ENCODE measurements at places on chromosomes 1 and 21.

GRCh38 chr1:98005326-98006010 lies 84.6 kb upstream of the DPYD start:
- DNase-seq: no peak
- no peak overlapping the region for H3K4me3 ChIP-seq
- H3K4me1 ChIP-seq: no peaks in the 10 kb centered on the region

- no peak overlapping the region for H3K4me3 ChIP-seq
- H3K4me1 ChIP-seq: peaks cover 6% of the 10 kb centered on the region
- H3K36me3 ChIP-seq: no peaks in the 10 kb centered on the region
- H3K27me3 ChIP-seq: no peaks in the 10 kb centered on the region
- no peak for DNase-seq
- no peak overlapping the region for H3K27ac ChIP-seq
Measured at GRCh38 chr1:164664127-164664526, 105.1 kb downstream of the PBX1 start.

GRCh38 chr1:182515556-182515955 lies 65.6 kb downstream of the RGSL1 start:
- no peaks in the 10 kb centered on the region for H3K27me3 ChIP-seq
- H3K4me3 ChIP-seq: no peak overlapping the region
- peaks cover 2% of the 10 kb centered on the region for H3K36me3 ChIP-seq
- no peaks in the 10 kb centered on the region for H3K4me1 ChIP-seq
- H3K27ac ChIP-seq: no peak overlapping the region

DNA sequence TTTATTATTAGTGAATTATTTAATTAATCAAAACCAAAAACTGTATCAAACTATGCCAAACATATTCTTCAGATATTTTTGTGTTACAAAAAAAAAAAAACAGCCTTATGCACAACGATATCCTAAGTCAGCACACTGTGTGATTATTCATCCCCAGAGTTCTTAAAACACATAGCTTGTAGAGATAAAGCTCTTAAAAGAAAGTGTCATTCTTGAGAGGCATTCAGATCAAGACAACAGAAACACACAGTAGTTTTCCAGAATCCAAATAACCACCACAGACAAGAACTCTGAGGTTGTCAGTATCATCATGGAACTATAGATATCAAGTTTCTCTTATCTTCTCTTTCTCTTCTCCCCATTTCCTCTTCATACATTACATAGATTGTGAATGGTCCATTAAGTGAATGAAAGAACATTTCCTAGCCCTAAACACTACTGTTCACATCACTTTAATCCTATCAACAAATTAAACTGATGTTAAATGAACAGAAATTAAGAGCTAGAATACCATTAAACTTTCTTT lies 13.5 kb downstream of the ZZZ3 start:
- peaks cover 2% of the 10 kb centered on the region for H3K36me3 ChIP-seq
- no peak overlapping the region for H3K27ac ChIP-seq
- H3K4me1 ChIP-seq: peaks cover 57% of the 10 kb centered on the region
- H3K4me3 ChIP-seq: no peak overlapping the region
- no peaks in the 10 kb centered on the region for H3K27me3 ChIP-seq

DNA sequence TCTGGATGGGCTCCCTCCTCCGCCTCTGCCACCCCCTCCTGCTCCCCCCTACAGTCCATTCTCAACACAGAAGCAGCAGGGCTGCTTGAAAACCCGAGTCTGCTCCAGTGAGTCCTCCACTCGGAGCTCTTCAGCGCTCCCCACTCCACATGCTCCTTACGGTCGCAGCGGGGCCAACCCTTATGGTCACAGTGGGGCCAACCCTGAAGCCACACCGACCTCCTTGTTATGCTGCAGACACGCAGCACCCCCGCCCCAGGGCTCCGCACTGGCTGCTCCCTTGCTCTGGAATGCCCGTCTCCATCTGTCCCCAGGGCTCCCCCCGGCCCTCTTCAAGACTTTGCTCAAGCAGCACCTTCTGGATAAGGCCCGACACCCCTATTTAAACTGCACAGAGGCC lies 22.6 kb downstream of the GPR157 start:
- DNase-seq: no peak
- no peaks in the 10 kb centered on the region for H3K27me3 ChIP-seq
- peak overlapping the region; percentile 14 for H3K27ac ChIP-seq
- no peak overlapping the region for H3K4me3 ChIP-seq

- H3K27me3 ChIP-seq: no peaks in the 10 kb centered on the region
- H3K36me3 ChIP-seq: peaks cover 2% of the 10 kb centered on the region
- DNase-seq: no peak
- no peak overlapping the region for H3K4me3 ChIP-seq
Measured at GRCh38 chr21:15472108-15473040, 257.4 kb upstream of the USP25 start.

- H3K27ac ChIP-seq: peak overlapping the region; percentile 73
- H3K4me1 ChIP-seq: peaks cover 7% of the 10 kb centered on the region
- H3K4me3 ChIP-seq: no peak overlapping the region
- no peaks in the 10 kb centered on the region for H3K27me3 ChIP-seq
Measured at GRCh38 chr1:41020654-41021053, 871 bp downstream of the SLFNL1 start.

- H3K27ac ChIP-seq: no peak overlapping the region
- H3K4me3 ChIP-seq: no peak overlapping the region
- DNase-seq: no peak
- no peaks in the 10 kb centered on the region for H3K36me3 ChIP-seq
- H3K27me3 ChIP-seq: peaks cover 12% of the 10 kb centered on the region
- H3K4me1 ChIP-seq: no peaks in the 10 kb centered on the region
Measured at GRCh38 chr1:162696286-162696862, 64.1 kb downstream of the DDR2 start.

- H3K4me3 ChIP-seq: peak overlapping the region; percentile 11
- H3K27me3 ChIP-seq: no peaks in the 10 kb centered on the region
- H3K4me1 ChIP-seq: peaks cover 33% of the 10 kb centered on the region
- peak overlapping the region; percentile 84 for H3K27ac ChIP-seq
Measured at GRCh38 chr1:66271216-66271903, 262.6 kb upstream of the SGIP1 start.

DNA sequence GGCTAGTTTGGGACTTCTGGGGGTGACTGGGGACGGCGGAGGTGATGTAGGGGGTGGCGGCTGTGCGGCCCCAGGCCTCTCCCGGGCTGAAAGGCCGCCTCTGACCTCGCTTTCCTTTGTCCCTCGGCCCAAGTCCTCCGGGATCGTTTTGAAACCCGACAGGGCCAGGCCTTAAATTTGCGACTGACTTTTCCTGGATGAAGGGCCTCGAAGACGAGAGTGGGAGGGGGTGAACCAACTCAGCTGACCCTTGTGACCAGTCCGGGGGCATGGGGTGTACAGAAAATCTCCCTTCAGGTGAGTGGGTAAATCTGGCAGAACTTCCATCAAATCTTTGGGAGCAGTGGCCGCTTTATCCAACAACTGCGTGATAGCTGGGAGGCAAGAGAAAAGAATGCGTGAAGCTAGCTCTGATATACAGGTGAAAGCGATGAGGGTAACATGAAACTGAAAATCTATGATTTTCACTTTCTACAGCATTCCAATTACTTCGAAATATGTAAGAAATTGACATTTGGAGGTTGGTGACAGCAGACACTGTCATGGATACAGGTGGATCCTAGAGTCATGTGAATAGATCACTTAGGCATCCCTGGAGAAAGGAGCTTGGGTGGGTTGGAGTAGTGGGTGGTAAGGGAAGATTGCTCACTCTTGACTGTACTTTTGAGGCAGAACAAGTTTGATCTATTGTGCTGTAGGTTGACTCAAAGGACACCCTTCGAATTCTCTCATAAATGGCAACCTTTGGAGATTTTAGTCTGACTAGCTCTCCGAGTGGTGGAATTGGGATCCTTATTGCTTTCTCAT lies 885 bp downstream of the AHCYL1 start:
- H3K4me3 ChIP-seq: peak overlapping the region; percentile 100
- peaks cover 3% of the 10 kb centered on the region for H3K36me3 ChIP-seq
- no peaks in the 10 kb centered on the region for H3K27me3 ChIP-seq
- peak overlapping the region; percentile 99 for H3K27ac ChIP-seq

DNA sequence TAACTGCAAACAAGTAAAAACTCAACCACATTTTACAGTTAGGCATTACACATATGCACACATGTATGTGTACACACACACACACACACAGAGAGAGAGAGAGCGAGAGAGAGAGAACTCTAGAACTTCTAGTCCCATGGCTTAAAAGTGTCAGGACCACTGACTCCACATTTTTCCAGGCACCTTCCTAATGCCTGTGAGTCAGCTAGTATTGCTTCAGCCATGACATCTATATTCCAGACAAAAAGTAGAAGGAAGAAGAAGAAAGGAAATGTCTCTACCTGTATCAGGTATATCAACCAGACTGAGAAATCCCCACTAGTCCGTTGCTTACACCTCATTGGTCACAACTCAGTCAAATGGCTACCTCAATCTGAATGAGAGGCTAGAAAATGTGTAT lies 31.9 kb upstream of the TACSTD2 start:
- DNase-seq: no peak
- peaks cover 46% of the 10 kb centered on the region for H3K27me3 ChIP-seq
- H3K4me3 ChIP-seq: no peak overlapping the region
- H3K36me3 ChIP-seq: peaks cover 2% of the 10 kb centered on the region

DNA sequence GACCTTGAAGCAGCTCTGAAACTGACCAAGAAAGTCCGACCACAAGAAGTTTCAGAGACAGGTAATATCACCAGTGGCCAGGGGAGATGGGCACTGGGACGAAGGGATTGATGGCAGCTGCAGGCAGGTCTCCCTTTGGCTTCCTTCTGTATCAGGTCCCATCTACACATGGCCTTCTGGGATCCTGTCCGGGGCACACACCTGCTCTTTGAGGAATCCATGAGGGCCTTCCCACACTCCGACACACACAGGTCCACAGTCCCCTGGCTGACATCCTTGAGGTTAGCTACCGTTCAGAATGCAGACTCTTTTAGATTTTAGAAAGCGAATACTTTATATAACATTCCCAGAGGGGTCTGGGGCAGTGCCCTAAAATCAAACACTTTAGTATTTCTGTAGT lies 26.5 kb upstream of the TMEM125 start:
- DNase-seq: no peak
- H3K27me3 ChIP-seq: no peaks in the 10 kb centered on the region
- peak overlapping the region; percentile 51 for H3K27ac ChIP-seq
- peaks cover 10% of the 10 kb centered on the region for H3K36me3 ChIP-seq

DNA sequence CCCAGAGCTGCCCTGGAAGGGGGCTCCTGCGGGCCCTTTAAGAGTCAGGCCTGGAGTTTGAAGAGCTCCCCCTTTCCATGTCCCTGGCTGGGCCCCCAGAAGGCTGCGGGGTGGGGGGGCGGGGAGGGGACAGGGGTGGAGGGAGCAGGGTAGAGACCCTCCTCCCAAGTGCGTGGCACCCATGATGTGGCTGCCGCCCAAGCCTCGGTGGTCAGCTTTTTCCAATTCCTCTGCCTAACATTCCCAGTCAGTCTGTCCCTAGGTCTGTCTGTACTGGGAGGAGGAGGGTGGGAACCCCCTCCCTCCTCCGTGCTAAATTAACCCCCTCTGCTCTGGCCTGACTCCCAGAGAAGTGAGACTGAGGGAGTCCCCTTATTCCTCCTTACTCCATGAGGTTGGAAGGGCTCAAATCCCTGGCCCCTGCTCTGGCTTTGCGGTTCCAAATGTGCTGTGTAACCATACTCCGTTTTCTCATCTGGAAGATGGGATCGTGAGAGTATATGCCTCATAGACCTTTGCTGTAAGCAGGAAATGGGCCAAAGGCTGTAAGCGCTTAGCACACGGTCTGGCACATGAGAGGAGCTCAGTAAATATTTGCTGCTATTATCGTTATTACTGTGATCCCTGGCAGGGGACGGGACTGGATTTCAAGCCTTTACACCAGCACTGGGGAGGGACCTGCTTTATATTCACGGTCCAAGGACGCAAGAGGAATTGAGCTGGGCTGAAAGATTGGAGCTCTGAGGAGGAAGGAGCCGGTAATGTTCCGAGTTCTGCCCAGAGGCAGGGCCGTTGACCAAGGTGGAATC lies 658 bp upstream of the COL16A1 start:
- DNase-seq: no peak
- peaks cover 38% of the 10 kb centered on the region for H3K4me1 ChIP-seq
- H3K4me3 ChIP-seq: peak overlapping the region; percentile 44

- no peak overlapping the region for H3K4me3 ChIP-seq
- peaks cover 2% of the 10 kb centered on the region for H3K4me1 ChIP-seq
- DNase-seq: no peak
Measured at GRCh38 chr1:205012391-205013140, 30.4 kb upstream of the CNTN2 start.

- H3K27ac ChIP-seq: peak overlapping the region; percentile 56
- H3K4me1 ChIP-seq: peaks cover 12% of the 10 kb centered on the region
- no peak for DNase-seq
- H3K4me3 ChIP-seq: no peak overlapping the region
Measured at GRCh38 chr1:51453010-51453409, 66.1 kb downstream of the EPS15 start.

DNA sequence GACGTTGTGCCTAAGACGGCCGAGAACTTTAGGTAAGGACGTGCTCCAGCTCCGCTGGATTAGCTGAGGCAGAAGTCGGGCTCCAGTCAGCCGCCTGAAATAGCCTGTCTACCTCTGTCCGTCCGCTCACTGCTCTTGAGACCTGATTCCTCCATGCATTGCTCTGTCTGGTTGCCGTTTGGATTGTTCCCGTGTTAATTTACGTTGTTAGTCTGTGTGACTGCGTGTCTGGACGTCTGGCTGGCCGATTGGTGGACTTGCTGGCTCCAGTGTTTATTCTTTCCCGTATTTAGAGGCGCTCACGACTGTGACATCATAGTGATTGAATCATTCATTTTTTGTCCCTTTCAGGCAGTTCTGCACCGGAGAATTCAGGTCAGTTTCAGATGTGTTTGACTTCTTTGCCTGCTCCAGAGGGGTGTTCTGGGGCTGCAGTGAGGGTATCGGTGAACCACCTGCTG lies 684 bp downstream of the PPIH start:
- no peak for DNase-seq
- peaks cover 38% of the 10 kb centered on the region for H3K4me1 ChIP-seq
- H3K27me3 ChIP-seq: no peaks in the 10 kb centered on the region
- peak overlapping the region; percentile 98 for H3K4me3 ChIP-seq

GRCh38 chr1:226886122-226886901 lies 15.9 kb downstream of the PSEN2 start:
- H3K27ac ChIP-seq: peak overlapping the region; percentile 32
- H3K4me3 ChIP-seq: peak overlapping the region; percentile 46
- peaks cover 51% of the 10 kb centered on the region for H3K4me1 ChIP-seq
- no peaks in the 10 kb centered on the region for H3K27me3 ChIP-seq
- peaks cover 68% of the 10 kb centered on the region for H3K36me3 ChIP-seq

DNA sequence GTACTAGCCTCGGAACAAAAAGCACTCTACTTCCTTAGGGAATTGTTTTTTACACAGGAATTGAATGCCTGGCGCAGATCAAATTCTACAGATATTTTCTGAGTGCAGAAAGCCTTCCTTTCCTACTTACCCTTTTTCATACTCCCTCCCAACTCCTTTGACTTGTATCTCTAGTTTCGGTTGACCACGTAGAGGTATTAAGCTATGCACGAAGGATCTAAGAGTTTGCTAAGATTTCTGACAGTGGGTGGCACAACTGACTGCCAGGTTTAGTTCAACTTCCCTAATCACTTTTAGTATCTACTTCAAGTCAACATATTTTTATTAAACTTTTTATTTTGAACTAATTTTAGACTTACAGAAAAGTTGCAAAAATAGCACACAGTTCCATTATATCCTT lies 5.0 kb downstream of the TOR1AIP2 start:
- peak overlapping the region; percentile 3 for H3K27ac ChIP-seq
- no peaks in the 10 kb centered on the region for H3K27me3 ChIP-seq
- H3K36me3 ChIP-seq: peaks cover 28% of the 10 kb centered on the region
- peaks cover 21% of the 10 kb centered on the region for H3K4me1 ChIP-seq
- no peak for DNase-seq

- no peaks in the 10 kb centered on the region for H3K36me3 ChIP-seq
- H3K4me3 ChIP-seq: no peak overlapping the region
- H3K27ac ChIP-seq: no peak overlapping the region
- H3K27me3 ChIP-seq: peaks cover 23% of the 10 kb centered on the region
- DNase-seq: no peak
Measured at GRCh38 chr1:33436557-33437285, 5.8 kb upstream of the PHC2 start.
